ENCODE measurements at places on chromosomes 1 and 21.

DNA sequence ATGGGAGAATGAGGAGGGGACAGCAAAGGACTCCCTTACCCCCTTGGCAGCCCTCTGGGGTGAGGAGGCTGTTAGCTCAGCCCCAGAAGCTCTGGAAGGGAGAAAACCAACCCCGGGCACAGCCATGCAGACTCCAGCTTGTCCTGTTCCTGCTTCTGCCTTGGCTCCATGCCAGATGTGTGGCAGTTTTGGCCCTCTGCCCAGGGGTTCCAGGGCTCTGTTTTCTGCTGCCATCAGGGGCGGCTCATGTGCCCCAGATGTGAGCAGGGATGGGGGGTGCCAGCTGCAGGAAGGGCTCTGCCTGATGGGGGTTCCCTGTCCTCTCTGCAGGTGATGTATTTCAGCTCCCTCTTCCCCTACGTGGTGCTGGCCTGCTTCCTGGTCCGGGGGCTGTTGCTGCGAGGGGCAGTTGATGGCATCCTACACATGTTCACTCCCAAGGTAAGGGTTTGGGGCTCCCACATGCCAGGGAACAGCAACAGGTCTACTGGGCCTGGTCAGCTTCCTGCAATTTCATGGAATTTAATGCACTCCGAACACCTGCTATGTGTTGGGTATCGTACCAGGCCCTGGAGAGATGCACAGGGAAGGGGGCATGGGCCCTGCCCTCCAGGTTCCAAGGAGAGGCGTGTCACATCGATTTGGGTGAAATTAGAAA is 26.1 kb downstream of the SLC6A17 start:
- DNase-seq, result no peak

- DNase-seq, result no peak
Observed at GRCh38 chr21:45385549-45386050, 19.4 kb upstream of the COL18A1 start.

GRCh38 chr1:185627761-185628501 is 106.3 kb upstream of the HMCN1 start:
- no peak for DNase-seq

DNA sequence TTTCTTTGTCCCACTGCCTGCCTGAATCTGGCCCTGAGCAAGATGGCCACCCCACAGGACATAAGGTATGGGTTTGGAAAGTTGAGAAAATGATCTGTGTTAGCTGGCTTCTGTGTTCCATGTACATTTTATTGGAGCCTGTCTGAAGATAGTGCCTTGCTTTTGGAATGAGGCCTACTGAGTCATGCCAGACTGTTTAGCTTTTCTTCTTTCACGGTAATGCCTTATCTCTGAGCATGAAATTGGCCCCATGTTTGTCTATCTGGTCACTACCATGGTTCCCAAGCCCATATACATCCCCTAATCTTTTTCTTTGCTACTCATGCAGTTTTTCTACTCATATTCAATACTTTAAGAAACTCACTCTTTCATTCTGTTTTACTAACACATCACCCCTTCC is 85.1 kb upstream of the LMO4 start:
- DNase-seq, result no peak

DNA sequence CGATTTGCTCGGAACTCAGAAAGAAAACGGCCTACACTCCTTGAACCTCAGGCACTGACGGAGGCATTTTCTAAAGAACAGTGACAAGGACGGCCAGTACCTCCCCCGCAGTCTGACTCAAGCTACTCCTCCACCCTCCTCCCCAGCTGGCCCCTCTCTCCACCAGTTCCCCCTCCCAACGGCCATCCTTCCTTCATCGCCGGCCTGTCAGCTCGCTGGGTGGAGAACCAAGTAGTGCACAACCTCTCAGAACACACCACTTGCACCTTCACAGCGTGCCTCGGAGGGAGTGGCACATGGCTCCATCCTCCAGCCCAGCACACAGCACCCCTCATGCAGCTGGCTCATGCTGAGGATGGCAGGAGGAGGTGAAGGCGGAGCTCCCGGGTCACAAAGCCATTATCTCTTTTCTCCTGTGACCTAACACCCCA is 58.8 kb downstream of the TOR1AIP2 start:
- no peak for DNase-seq

- no peak for DNase-seq
Observed at GRCh38 chr1:87796471-87796901, 467.8 kb downstream of the LMO4 start.

DNA sequence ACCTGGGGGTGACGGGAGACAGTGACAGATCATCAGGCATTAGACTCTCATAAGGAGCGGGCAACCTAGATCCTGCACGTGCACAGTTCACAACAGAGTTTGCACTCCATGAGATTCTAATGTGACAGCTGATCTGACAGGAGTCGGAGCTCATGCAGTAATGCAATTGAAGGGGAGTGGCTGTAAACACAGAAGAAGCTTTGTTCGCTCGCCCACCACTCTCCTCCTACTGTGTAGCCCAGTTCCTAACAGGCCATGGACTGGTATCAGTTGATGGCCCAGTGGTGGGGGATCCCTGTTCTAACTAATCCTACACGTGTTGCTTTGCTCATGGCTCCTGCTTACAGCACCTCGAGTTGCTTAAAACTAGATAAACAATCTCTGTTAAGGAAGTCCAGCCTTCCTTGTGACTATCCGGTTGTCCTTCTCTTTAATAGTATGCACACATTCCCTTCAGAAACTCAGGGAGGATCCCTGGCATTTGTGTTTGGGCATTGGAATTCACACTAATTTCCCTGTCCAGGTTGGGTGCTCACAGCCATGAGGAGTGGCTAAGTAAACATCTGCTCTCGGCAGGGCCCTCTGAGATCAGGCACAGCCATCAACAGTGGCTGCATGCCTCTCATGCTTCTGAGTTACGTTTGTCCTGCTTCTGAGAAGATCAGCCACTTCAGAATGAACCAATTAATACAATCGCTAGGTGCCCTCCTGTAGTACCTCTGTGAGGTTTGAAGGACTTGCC is 21.1 kb upstream of the F3 start:
- DNase-seq, result no peak

- DNase-seq, result no peak
Observed at GRCh38 chr1:8974551-8974950, 28.9 kb downstream of the CA6 start.

DNA sequence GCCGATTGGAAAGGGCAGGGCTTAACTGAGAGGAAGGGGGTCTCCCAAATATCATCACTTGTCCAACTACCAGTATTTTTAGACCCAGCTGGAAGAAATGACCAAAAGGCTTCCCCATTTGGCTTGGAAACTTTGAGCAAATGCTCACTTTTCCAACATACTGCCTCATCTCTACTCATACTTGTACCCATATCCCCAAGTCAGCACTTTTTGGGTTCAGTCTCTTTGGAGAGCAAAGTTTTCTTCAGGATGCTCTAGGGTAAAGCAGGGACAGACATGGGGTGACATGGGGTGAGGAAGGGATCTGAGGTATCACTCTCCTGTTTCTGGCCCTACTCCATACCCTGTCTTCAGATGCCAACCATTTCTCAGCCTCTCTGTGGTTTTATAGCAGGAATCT is 27.2 kb downstream of the LRRN2 start:
- DNase-seq, result no peak

GRCh38 chr1:230824919-230825721 is 43.2 kb downstream of the C1orf198 start:
- no peak for DNase-seq

GRCh38 chr1:159197561-159198557 is 6.8 kb upstream of the ACKR1 start:
- peak; percentile 79 for DNase-seq

- DNase-seq, result no peak
Observed at GRCh38 chr21:35503671-35504070, 454.6 kb upstream of the RUNX1 start.

DNA sequence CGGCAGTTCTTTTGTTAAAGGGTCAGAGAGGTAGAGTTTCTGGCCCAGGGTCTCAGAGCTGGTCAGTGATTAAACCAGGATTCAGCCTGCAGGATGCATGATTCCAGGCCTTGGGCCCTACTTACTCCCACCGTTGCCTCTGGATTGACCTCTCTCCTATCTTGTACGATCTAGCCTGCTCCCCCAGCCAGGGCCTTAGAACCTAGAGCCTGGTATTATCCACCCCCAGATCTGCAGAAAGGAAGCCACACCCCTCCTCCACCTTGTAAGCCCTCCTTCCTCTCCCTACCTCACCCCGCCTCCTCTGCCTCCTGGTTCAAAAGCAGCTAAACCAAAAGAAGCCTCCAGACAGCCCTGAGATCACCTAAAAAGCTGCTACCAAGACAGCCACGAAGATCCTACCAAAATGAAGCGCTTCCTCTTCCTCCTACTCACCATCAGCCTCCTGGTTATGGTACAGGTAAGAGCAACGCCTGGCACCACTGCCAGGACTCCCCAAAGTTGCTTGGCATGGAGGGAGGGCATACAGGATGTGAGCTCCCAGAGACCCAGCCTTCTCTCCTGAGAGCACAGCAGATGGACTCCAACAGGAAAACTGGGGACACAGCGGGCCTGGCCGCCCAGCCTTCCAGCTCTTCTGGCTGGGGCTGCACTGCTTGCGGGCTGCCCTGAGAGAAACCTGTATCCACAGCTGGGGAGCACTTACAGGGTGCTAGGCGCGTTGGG is at the start of gene CD52:
TSS of gene CD52 (plus strand) at position 347 of the 726 bp plus-strand sequence. CDS start at position 407, 60 bp downstream.
- peak; percentile 89 for DNase-seq

DNA sequence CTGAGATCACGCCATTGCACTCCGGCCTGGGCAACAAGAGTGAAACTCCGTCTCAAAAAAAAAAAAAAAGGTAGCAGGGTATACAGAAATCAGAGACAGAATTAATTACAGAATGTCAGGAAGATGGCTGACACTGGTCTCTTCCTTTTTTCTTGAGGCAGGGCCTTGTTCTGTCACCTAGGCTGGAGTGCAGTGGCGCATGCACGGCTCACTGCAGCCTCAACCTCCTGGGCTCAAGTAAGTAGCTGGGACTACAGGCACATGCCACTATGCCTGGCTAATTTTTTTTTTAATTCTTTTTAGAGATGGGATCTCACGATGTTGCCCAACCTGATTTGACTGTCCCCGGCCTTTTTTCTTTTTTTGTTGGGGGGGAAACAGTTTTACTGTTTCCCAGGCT is 16.4 kb downstream of the RNU5D-1 start:
- DNase-seq, result no peak

- DNase-seq, result no peak
Observed at GRCh38 chr21:37837381-37837780, 78.9 kb downstream of the KCNJ6 start.

DNA sequence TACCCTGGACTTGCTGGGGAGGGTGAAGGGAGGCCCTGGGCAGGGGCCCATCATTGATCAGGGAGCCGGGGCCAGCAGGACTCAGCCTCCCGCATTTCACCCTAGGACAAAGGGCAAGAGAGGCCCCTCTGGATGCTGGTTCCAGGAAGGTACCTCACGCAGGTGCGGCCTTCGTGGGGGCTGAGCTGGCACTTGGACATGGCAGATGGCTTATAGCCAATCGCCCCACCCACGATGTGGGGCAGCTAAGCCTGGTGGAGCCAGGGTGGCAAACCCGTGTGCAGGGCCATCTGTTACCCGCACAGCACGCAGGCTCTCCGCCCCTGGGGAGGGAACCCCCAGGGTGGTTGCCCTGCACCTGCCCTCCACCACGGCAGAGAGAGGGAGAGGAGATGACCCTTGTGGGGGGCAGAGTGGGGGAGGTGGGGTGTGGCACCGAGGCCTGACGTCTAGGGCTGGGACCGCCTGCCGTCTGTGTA is 2.5 kb downstream of the TFF3 start:
- DNase-seq, result no peak

DNA sequence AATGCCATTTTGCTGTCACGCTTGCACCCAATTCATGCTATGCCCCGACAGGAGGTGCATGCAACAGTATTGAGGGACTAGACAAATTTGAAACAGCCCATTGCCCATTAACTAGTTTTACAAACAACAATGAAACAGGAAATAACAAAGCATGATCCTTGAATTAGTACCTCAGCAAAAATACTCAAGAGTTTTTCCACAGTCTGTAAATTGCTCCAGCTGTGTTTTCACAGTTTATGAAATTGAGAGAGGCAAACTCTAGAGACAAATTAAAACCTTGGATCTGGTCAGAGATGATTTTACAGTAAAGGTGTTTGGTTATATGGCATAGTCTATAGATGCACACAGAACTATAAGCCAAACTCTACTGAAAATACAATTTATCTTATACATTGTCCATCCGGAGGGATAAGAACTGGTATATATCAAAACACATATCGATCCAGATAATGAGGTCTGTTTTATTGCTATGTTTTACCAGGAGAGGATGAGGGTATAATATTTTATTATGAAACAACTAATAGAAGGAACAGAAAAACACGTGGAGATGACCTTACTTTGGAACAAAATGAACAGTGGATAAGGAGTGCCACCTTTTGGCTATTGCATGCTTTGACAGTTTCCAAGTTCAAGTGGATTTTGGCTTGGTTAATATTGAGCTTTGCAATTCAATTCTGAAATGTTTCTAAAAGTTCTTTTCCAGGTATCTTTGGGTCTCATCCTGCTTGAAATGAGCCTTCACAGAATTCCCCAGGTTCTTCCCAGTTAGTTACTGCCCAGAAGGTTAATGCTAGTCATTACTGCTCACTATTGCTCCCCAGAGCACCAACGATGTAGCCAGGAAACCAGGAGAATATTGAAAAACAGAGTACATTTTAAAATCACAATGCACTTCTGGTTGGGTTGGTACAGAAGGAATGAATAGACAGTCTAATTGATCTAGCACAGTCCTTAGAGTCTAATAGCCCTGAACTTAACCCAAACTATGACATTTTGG is 45.7 kb downstream of the ZC3H11B start:
- DNase-seq, result peak; percentile 72

GRCh38 chr1:240503558-240503957 is 108.4 kb downstream of the GREM2 start:
- no peak for DNase-seq

GRCh38 chr1:159900755-159901360 is 893 bp upstream of the CFAP45 start:
- DNase-seq, result no peak

GRCh38 chr1:87231703-87232367 is 96.8 kb upstream of the LMO4 start:
- no peak for DNase-seq

DNA sequence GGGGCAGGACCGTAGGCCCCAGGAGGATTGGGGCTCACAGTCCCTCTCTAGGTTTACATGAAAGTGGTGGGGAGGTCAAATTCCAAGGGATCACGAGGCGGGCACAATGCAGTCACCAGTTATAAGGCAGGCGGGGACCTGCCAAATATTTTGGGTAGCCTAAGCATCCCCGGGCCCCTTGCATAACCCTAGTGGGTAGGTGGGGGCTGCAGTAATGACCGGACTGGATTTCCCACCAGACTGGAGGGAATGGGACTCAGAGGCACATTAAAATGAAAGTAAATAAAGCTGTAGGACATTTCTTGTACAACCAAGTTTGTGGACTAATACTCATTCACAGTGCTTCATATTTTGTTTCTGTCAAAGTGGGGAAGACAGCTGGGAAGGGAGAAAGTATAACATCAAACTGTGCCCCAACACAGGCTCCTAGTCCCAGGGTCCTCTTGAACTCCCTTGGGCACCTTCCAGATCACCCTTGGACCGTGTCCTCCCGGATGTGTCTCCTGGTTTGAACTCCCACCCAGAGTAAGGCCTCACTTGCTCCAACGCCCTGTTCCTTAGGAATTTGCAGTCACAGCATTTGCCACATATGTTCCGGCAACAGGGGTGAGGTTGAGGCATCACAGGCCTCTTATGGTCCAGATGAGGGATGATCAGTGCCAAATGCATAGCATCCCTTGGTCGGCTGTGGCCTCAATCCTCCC is 28.4 kb upstream of the KIAA0040 start:
- no peak for DNase-seq

- DNase-seq, result peak; percentile 85
Observed at GRCh38 chr1:39509360-39510009, 18.0 kb downstream of the BMP8A start.
